ENCODE measurements at places on chromosomes 1 and 21.

- DNase-seq, result no peak
Measured at GRCh38 chr1:66539491-66539890, 5.5 kb downstream of the SGIP1 start.

DNA sequence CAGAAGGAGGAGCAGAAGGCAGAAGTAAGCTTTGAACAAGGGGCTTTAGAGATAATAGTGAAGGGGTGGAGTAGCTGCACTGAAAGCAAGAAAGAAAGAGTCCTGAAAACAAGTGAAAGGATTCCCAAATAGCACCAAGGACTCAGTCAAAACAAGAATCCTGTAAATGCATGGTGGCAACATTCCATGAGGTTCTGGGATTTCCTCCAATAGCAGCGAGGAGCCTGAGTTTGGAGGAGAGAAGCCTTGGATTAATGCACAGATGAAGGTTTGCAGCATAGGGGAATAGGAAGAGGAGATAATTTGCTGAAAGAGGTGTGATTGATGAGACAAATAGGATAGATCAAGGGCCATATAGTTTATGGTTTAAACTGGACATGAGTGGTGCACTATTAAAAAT lies 10.9 kb downstream of the KRTAP22-2 start:
- DNase-seq, result no peak

- DNase-seq, result no peak
Measured at GRCh38 chr21:35981514-35982070, 78.7 kb downstream of the SETD4 start.

- no peak for DNase-seq
Measured at GRCh38 chr1:217053676-217054075, 330.4 kb upstream of the ESRRG start.

GRCh38 chr1:30684881-30685795 lies 38.2 kb downstream of the MATN1 start:
- peak; percentile 67 for DNase-seq

GRCh38 chr1:24910751-24911650 lies 19.1 kb downstream of the RUNX3 start:
- DNase-seq, result no peak

DNA sequence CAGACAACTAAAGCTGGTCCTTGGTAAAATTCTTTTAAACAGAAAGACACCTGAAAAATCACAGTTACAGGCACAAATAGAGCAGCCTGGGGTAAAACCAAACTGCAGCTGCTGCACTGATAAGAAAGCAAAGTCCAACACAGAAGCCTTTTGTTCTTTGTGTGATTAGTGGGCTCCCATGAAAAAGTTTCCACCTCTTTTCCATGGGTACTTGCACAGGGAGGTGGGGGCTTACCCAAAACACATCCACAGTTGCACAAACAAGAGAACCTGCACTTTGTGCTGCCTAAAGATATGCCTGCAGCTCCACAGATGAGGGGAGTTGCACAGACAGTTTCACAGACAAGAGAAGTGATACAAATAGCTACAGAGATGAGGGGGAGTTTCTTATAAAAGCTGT lies 106.7 kb upstream of the SLC5A9 start:
- DNase-seq, result no peak

Data from DMS79 (cell line).